PC-9 (cell line): ENCODE measurements at places on chromosomes 11 and 22. TPM values are rescaled to one million over a fixed set of nuclear protein-coding genes. Genes with fewer than 3 reads are reported as not detected.

DNA sequence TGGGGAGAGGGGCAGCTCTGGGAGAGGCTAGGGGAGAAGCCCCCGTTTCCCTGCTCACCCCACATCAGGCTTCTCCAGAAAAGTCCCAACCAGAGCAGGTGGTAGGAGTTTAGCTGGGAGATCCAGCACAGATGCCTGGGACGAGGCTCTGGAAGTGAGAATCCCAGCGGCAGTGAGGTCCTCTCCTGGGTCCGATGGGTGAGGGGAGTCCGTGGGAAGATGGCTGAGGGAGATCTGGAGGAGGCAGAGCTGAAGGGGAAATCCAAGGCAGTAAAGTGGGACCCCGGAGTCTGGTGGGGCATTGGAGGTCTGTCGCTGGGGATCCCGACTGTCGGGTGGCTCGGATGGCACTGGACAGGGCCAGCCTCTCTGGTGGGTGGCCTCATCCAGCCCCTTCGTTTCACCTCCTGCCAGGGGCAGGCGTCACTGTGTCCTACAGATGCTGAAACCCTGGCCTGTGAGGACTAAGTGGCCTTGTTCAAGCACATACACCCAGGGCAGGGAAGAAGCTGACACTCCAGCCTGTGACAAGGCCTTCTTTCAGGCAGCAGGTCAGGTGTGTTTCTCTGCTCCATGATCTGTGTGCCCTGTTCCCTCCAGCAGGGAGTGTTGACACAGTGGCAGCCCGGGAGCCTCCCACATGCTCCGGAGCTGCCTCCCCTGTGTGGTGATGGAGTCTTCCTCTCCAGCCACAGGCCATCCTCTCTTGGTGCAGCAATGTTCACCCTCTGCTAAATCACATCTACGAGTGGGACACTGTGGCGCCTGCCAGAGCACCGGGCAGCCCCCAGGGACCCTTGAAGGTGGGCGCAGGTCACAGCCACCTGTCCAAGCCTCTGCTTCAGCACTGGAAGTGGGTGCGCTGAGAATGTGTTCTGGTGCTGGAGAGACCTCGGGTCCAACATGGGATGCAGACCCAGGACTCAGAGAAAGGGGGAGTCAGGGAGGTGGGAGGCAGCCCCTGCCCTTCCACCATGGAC is 850.8 kb downstream of the BRD1 start:
- DNase-seq, result no peak

- DNase-seq, result no peak
Observed at GRCh38 chr11:129320494-129320893, 55.2 kb upstream of the BARX2 start.

DNA sequence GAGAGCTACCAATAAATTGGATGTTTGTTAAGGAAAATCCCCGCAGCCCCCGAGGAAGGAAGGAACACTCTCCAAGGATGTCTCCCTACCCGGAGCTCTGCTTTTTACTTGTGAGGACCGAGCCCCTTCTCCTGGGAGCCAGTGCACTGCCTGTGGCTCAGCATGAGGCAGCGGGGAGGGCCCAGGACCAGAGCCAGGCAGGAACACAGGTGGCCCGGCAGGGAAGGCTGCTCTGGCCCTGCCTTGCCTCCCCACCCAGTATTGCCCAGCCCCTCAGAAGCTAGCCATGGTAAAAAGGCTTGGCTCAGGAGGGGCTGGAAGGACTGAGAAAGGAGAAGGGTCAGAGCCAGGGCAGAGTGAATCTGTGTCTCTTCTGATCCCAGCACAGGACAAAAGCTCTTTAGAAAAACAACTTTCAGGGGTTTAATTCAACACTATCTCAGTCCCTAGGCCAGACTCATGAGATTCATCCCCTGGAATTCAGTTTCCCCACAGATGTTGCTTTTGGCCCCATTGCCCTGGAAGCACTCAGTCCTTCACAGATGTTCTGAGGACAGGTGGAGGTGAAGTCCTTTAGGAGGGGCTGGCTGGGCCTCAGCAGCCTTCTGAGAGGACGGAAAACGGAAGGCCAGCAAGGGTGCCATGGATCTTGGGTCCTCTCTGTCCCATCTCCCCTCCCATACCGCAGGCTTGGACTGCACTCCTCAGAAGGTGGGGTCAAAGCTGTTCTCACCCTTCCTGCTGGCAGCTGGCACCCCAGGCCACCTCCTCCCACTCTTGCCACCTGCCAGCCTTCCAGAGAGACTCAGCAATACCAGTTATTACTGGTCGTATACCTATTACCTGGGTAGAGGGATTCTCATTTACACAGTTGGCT is 318.9 kb downstream of the NTM start:
- no peak for DNase-seq

GRCh38 chr11:36398231-36398953 is 102.3 kb downstream of the PRR5L start:
- no peak for DNase-seq

The STK33 gene
- 5.8 and 6.1 TPM in 2 replicates for total RNA-seq

The PLEKHB1 gene
- 29.1 and 40.1 TPM in 2 replicates for total RNA-seq

The TREH gene
- not detected in 2 replicates for total RNA-seq

- no peak for DNase-seq
Observed at GRCh38 chr11:73047773-73048371, 94.2 kb downstream of the FCHSD2 start.

The TEX12 gene
- total RNA-seq, result not detected in 2 replicates

The SERPIND1 gene
- not detected in 2 replicates for total RNA-seq

DNA sequence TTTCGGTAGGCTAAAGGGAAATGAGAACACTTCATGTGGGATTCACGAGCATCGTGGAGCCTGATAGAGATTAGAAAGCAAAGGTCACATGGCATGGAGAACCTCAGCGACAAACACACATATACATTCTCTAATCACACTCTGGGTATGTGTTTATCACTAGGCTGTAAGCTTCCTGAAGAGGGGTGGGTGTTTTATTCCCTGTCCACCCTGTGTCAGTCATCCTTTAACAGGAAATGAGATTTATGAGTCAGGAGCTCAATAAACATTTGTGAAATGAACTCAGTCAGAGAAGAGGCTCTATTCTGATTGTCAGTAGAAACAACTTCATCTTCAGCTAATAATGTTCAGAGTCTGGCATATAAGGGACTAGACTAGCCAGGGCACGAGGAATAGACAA is 71.7 kb upstream of the EIF3M start:
- DNase-seq, result no peak

- no peak for DNase-seq
Observed at GRCh38 chr11:46315783-46316563, 31.3 kb upstream of the DGKZ start.

The AP5B1 gene
- 20.8 and 28.0 TPM in 2 replicates for total RNA-seq

GRCh38 chr11:36567694-36568093 is at the start of gene RAG1:
Gene RAG1, plus strand, starts transcription at chr11:36568007. Its CDS starts 5,298 bp downstream, at chr11:36573305.
- DNase-seq, result no peak

The HBB gene
- not detected in 2 replicates for total RNA-seq

DNA sequence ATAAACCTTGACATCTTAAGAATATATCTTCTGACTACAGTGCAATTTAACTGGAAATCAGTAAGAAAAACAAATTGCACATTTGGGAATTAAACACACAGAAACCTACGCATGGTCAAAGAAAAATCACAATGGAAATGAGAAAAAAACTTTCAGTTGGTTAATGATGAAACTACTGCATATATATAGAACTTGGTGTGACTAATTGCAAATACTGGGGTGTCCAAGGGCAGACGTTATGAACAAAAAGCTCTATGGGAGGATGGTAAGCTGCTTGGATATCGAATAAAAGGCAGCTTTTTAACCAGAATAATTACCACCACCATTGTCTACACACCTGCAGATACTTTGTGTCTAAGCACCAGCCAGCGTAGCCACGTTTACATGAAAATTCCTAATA is 791 bp downstream of the GDPD4 start:
- DNase-seq, result no peak

The ALKBH8 gene
- 4.2 and 4.4 TPM in 2 replicates for total RNA-seq

- no peak for DNase-seq
Observed at GRCh38 chr11:26755762-26756161, 33.9 kb upstream of the SLC5A12 start.

GRCh38 chr11:129434641-129435498 is 59.2 kb downstream of the BARX2 start:
- DNase-seq, result no peak

The FOSL1 gene
- 58.8 and 69.9 TPM in 2 replicates for total RNA-seq

- no peak for DNase-seq
Observed at GRCh38 chr22:19957445-19957844, 15.8 kb upstream of the TXNRD2 start.

The ANGPTL5 gene
- total RNA-seq, result not detected in 2 replicates

DNA sequence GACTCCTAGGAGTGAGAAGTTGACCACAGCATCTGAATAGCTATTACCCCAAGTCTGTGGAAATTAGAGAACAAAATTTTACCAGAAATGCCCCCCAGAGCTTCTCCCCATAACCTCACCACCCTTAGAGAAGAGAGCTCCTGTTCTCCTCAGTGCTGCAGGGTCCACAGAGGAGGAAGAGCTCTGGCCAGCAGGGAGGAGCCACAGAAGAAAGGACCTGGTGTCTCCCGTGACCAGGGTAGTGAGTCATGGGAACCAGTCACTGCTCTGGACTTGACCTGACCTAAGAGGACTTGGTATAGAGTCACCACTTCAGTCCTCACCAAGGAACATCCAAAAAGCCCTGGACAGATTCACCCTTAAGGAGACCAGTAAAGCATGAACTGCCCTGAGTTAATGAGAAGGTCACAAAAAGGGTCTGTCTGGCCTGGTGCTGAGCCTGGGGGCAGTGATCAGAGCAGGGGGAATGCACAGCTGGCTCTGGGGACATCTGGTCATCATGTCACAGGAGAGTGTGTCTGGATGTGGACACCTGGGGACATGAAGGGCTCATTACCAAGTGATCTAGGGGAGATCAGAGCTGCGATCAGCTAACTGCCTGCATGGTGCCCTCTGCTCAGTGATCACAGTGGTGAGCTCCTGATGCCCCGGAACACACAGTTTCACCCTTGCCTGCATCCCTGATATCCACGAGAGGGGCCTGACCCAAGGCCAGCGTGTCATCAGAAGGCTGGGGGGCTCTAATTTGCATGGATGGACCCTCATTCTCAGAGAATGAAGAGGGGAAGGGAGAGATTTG is 103.3 kb upstream of the TOP3B start:
- peak; percentile 12 for DNase-seq

- no peak for DNase-seq
Observed at GRCh38 chr22:40911772-40912171, 39.4 kb upstream of the RBX1 start.

DNA sequence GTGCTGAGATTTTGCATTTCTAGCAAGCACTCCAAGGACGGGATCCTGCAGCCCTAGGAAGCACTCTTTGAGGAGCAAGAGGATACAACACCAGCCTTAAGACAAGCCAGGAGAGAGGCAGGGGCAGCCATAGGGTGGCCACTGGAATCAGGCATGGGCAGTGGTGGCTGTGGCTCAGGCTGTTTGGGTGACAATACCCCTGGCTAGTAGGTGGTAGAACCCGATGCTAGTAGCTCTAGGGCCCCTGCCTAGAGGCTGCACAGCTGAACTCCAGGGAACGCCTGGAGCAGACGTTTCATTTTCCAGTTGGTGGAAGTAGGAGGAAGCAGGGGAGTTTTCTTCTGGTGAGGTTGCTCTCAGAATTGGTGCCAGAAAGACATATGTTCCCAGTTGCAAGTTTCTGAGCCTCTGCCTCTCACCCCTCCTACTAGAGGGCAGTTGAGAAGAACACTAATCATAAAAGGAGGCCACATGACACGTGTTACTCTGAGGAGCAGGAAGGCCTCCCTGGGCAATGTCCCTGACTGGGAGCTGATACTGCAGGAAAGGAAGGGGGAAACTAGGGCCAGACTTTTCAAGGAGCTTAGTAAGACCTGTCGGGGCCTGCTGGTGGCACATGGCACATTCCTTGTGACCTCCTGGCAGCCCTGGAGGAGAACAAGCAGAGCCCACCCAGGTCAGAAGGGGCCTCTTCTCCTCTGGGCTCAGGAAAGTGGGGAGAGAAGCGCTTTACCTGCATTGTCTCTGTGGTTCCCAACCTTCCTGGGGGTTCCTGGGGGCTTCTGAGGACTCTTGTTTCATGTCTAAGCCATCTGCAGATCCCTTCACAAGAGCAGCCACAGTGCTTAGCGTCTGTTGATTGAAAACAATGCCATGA is 56.6 kb upstream of the DRD2 start:
- DNase-seq, result no peak

The CASP5 gene
- not detected in 2 replicates for total RNA-seq

DNA sequence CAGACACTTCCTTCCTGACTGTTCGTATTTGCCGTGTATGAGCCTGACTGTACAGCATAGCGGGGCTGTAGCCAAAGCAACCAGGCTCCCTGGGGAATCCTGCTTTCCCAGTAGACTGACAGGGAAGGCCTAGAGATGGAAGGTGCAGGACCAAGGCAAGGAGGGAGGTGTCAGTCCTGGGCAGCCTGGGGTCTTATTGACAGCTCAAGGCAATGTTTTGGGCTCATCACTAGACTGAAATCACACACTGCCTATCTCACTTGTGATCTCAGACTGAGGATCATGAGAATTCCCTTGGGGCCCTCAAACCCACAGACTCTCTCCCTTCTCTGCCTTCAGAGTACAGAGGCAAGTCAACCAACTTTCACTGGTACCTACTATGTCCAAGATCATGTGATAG is 346.8 kb upstream of the NARS2 start:
- no peak for DNase-seq

GRCh38 chr11:83092488-83093384 is 21.0 kb upstream of the RAB30 start:
- peak; percentile 38 for DNase-seq

GRCh38 chr11:31236143-31236542 is 133.4 kb downstream of the DCDC1 start:
- DNase-seq, result no peak

DNA sequence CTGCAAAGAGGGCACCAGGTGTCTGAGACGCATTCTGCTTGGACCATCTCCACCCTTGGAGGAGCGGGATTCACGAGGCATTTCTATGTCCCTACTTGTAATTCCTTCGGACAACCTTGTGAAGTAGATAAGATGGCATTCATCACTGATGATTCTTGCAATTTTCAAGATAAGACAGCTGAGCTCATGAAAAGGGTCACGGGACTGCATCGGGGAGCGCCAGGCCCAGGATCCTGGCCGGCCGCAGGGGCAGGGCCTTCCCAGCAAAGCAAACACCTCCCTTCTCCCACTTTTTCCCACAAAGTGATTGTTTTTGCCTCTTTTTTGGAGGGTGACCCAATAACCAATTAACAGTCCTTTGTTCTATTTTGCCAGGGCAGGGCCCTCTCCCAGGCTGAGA is 8.4 kb downstream of the LIF start:
- no peak for DNase-seq

- DNase-seq, result no peak
Observed at GRCh38 chr11:124868331-124869274, 3.4 kb downstream of the ROBO3 start.

The XKR3 gene
- not detected in 2 replicates for total RNA-seq

The VEGFB gene
- 110 and 129 TPM in 2 replicates for total RNA-seq

The MS4A4A gene
- not detected in 2 replicates for total RNA-seq

GRCh38 chr22:27641049-27641795 is 160.3 kb downstream of the MN1 start:
- no peak for DNase-seq
